ENCODE measurements at places on chromosomes 7 and 10.

GRCh38 chr7:7446616-7447015 is 89.1 kb downstream of the COL28A1 start:
- no peak for DNase-seq

DNA sequence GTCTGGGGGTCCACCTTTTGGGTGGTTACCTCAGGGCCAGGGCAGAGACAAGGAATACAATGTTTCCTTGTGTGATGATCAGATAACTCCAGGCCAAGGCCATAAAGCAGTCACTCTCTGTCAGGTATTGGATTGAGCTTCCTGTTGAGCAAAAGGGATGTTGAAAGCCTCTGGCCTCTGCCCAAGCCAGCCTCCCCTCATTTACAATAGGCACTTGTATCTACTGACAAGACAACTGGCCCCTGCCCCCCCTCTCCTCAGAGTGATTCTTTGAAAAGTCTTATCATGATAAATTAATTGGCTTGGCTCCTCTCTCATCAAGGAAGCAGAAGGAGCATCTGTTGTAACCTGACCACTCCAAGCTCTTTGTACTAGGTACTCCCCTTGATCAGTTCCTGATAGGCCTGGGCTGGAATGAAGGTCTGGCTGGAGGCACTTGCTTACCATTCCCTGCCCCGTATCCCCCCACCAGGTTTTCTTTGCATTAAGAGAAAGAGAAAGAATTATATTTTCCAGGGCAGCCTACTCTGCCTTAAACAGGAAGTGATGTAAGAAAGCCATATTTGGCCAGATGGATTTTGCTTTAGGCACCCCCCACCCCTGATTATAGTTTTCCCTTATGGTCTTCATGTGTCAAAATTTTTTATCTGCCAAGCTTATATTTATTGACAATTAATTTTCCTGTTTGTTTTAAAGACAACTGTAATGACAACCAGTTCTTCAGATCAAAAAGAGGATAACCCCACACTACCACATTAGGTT is 42.1 kb upstream of the HPS1 start:
- no peak for DNase-seq

GRCh38 chr7:133230591-133231194 is 22.2 kb upstream of the EXOC4 start:
- peak; percentile 48 for DNase-seq

DNA sequence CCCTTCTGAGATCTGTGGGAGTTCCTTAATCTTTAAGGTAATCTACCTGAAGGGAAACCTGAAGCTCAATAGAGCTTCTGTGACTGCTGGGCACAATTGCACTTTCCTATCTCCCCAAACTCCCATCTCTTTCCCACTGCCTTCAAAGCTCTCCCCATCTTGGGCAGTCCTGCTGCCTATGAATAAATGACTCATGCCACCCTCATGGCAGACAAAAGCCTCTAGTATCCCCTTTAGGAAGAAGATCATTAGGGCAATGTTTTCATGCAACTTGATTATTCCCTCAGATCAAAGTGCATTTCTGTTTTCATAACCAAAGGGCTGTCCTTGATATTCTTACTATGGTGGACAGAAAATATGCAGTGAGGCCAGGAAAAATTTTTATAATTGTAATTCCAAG is 704.9 kb upstream of the LRRN3 start:
- DNase-seq = no peak

- DNase-seq = no peak
These were observed 485.5 kb downstream of the LRMDA start for GRCh38 chr10:75916906-75917305.

- DNase-seq = no peak
These were observed 67.9 kb upstream of the PRKCQ start for GRCh38 chr10:6647811-6648526.

- DNase-seq = no peak
These were observed 77.8 kb downstream of the SHH start for GRCh38 chr7:155734445-155734809.

DNA sequence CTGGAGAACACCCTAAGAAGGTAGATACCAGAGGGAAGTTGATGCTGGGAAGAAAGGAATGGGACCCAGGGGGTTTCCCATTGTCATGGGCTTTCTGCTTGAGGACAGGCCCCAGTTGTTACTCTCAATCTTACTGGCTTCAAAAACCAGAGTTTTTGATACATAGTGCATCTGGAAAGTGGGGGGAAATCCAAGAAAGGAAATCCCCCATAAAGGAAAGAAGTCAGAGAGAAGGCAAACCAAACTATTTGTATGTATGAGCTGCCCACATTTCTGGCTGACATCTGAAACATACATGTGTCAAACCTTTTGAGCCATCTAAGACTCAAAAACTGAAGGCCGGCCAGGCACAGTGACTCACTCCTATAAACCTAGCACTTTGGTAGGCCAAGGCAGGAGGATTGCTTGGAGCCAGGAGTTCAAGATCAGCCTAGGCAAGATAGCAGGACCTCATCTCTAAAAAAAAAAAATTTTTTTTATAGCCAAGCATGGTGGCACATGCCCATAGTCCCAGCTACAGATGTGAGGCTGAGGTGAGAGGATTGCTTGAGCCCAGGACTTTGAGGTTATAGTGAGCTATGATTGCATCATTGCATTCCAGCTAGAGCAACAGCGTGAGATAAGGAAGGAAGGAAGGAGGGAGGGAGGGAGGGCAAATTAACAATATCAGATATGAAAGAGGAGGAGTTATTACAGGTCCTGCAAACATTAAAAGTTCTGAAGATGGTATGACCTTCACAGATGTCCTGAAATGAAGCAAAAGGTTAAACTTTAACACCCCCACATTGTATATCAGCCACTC is 6.7 kb upstream of the COA1 start:
- no peak for DNase-seq

All from NCI-H1105 treated with DMSO at 0.1 percent for 48 hours (cell line).